ENCODE measurements at places on chromosomes 7 and 10.

- DNase-seq, result no peak
Observed at GRCh38 chr10:3139216-3139910, 33.2 kb downstream of the PITRM1 start.

DNA sequence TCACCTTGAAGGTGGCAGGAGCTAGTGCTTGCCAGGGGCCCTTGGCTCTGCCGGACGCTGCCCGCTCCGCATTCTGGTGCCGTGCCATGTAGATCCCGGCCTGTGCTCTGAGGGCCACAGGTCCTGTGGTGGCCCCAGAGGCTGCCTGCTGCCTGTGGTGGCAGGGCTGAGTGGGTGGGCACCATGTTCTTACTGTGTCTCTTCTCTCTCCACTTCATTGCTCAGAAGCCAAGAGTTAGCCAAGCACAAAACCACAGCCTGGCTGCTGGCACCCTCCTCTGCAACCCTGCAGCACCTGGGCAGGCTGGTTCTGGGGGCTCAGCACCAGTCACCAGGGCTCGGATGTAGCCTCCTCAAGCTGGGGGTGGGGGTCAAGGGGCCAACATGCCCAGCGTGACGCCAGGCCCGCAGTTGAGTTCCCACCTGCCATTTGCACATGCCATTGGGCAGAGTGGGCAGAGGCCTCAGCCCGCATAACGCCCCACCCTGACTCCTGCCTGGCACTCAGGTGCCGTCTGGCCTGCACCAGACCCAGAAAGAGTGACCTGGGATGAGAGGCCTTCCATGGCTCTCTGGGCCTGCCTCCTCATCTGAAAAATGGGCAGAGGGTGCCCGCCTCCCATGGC lies 16.3 kb downstream of the ZMIZ1 start:
- DNase-seq, result no peak

- DNase-seq, result no peak
Observed at GRCh38 chr7:99928994-99929729, at the start of gene GJC3. GJC3 (minus strand) TSS chr7:99929620; CDS start chr7:99929620, 0 bp downstream.

DNA sequence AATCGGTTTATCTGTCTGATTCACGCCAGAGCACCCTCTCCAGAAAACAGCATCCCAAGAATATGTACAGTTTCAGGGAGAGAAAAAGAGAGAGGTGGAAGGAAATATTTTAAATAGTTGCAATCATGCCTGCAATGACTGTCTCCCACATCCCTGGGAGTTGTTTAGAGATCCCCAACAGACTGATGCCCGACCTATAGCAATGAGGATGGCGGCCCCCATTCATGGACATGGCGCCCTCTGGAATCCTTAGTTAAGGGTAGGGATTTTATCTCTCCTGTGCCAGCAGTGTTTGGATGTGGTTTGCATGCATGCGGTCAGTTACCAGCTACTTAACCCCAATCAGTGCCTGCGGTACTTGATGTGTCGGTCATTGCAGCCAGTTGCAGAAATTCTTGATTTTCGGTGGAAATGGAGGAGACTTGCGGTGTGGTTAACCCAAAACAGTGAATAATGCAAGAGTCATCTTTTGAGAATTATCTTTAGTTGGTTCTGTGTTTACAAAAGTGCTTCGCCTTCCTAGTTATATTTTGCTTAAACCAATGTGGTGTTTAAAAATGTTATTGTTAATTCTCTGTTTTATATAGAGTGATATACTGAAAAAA lies 186.0 kb upstream of the TCF7L2 start:
- no peak for DNase-seq

GRCh38 chr10:132329565-132330485 lies 2.2 kb upstream of the LRRC27 start:
- no peak for DNase-seq

- no peak for DNase-seq
Observed at GRCh38 chr7:8387551-8388256, 45.7 kb upstream of the NXPH1 start.

- DNase-seq, result no peak
Observed at GRCh38 chr7:69624435-69625230, 26.4 kb downstream of the AUTS2 start.

- DNase-seq, result no peak
Observed at GRCh38 chr10:49798275-49798674, 36.2 kb upstream of the OGDHL start.

- DNase-seq, result no peak
Observed at GRCh38 chr10:114332301-114333192, 71.8 kb downstream of the AFAP1L2 start.

Data from GOT3 (cell line).